ENCODE measurements at places on chromosomes 13 and 19.

DNA sequence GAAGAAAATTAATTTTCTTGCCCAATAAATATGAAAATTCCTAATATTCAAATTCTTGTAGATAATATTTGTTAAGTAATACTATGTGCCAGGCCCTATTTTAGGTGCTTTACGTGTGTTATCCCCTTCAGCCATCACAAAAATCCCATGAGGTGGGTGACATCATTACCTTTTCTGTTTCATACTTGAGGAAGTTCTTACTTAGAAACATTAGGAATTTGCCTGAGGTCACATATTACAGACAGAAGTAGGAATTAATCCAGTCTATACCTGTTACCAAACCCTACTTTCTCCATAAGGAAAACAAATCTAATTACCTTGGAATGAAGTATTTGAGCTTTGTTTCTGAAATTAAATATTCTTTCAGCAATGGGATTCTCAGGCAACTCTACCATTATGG lies 336.1 kb downstream of the GPC6 start:
- no peak for DNase-seq

DNA sequence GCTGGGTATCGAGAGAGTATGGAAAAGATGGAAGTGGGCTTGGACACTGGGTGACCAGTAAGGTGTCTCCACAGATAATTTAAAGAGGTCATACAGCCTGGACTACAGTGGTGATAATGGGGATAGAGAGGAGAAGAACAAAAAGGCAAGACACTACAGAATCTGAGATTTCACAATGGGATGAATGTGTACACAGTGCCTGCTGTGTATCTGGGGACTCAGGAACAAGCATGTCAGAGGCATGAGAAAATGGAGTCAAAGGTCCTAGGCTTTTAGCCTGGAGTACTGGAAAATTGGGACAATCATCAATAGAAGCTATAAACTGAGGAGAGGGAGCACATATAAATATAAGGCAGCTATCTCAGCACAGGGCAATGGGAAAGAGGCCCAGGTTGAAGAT lies 69.4 kb downstream of the TSC22D1 start:
- no peak for DNase-seq

- DNase-seq, result no peak
These were observed 21.2 kb upstream of the VWA8 start for GRCh38 chr13:41981951-41982715.

- no peak for DNase-seq
These were observed 20.6 kb downstream of the NECTIN2 start for GRCh38 chr19:44866664-44867063.

DNA sequence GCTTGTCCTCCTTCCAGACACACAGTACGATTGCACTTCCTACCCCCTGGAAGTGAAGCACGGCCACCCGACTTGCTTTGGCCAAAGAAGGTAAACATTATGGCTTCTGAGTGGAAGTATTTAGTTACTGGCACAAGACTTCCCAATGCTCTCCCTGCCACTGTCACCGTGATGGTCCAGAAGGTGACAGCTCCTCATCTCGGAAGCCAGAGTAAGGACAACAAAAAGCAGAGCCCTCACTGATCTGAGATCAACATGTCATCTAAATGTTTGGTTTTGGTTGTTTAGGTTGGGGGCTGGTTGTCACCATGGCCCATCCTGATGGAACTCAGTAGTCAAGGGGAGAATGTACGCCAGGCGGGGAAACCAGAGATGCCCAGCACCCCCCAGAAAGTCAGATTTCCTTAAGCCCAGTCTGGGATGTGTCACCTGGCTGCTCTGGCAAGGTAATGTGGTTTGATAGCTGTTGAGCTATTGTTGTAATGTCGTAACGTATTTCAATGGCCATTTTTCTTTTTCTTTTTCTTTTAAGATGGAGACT lies 170.1 kb upstream of the ZNF536 start:
- no peak for DNase-seq

- DNase-seq, result no peak
These were observed 359.2 kb upstream of the SGCG start for GRCh38 chr13:22821589-22821988.

- DNase-seq, result peak; percentile 86
These were observed 610 bp downstream of the RABAC1 start for GRCh38 chr19:41958367-41959055.

- DNase-seq, result peak; percentile 89
These were observed 15.3 kb upstream of the GPR183 start for GRCh38 chr13:99322297-99323103.

DNA sequence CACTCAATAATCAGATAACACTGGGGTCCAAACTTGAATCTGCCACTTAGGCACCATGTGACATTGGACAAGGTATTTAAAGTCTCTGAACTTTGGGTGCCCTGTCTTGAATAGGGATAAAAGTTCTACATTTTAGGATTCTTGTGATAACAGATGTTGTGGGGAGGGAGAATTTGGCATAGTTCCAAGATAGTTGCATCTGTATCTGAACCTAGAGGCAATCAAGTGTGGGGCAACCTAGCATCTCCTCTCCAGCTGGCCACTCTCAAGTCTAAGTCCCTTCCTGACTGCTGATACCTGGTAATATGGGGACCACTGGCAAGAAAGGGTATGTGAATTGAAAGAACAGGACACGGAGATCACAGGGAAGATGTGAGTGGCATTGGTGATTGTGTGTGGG lies 256.1 kb downstream of the FOXO1 start:
- no peak for DNase-seq

DNA sequence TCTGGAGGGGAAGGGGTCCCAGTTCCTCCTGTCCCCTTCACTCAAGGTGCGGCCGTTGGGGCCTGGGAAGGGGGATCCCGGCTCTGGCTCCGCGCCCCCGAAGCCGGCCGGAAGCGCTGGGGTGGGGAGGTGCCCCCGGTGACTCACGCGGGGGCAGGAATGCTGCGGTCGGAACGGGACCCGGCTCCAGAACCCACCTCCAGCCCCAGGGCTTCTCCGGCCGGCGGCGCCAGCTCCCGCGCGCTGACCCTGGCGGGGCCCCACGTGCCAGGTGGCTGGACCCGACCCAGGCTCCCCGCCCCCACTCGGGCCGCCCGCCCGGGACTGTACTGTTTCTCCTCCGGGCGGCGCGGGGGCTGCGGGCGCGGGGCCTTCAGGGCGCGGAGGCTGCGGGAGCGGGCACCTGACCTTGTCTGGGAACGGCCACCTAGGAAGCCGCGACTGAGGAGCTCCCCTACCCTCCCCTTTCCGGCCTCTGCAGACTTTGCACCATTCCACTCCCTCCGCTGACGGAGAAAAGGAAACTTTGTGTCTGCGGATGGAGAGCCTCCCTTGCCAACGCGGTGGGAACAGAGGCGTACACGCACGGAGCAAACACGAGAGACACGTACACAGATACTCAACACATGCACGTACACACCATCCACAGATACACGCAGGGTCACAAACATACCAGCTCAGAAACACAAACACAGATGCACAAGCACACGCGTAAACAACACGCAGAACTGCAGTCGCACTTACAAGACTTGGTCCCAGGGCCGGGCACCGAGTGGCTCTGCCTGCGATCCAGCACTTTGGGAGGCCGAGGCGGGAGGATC lies 7.2 kb downstream of the AXL start:
- DNase-seq, result peak; percentile 27

DNA sequence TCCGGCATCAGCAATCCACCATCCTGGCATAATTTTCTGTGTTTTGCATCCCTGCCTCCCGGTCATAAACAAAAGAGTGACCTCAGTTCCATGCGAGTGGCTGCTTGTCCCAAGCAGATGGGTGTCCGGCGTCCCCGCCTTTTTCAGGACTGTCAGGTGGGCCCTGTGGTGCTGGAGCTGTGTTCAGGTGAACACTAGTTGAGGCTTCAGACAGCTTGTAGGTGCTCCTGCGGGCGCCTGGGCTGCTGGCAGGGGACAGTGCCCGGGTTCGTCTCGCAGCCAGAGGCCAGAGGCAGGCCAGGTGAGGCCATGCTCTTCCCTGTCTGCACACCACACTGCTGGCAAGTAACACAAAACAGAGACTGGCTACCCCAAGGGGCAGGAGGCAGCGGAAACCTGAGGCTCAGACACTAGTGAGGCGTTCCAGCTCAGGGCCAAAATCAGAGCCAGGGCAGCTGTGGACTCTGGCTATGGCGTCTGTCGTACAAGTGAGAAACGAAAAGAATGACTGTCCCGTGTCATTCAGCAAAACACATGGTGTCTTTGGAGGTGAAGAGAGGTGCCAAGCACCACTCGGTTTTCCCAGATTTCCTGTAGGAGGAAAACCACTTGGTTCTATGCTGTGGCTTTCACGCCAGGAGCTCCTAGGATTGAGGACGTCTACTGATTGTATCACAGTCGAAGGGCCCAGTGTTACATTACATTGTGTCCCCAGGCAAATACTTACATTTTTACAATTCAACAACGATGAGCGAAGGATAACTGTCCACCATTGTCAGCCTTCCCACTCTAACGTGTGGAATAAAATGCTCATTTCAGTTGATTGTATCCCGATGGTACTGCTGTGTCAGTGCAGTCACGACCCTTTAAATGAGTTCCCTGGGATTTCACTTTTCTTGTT lies 104.0 kb downstream of the ATP11A start:
- DNase-seq, result no peak

DNA sequence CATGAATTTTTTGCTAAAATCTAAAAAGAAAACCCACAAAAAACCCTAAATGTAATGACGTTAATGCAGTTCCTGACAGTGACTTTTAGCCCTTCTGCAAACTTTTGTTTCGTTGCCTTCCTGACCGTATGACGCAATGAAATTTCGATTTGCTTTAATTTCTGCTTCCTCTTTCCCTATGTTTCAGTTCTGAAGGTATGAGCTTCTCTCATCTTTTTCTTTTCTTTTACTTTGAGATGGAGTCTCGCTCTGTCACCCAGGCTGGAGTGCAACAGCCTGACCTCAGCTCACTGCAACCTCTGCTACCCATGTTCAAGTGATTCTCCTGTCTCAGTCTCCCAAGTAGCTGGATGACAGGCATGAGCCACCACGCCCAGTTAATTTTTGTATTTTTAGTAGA lies 6.1 kb upstream of the LILRA5 start:
- DNase-seq, result no peak

DNA sequence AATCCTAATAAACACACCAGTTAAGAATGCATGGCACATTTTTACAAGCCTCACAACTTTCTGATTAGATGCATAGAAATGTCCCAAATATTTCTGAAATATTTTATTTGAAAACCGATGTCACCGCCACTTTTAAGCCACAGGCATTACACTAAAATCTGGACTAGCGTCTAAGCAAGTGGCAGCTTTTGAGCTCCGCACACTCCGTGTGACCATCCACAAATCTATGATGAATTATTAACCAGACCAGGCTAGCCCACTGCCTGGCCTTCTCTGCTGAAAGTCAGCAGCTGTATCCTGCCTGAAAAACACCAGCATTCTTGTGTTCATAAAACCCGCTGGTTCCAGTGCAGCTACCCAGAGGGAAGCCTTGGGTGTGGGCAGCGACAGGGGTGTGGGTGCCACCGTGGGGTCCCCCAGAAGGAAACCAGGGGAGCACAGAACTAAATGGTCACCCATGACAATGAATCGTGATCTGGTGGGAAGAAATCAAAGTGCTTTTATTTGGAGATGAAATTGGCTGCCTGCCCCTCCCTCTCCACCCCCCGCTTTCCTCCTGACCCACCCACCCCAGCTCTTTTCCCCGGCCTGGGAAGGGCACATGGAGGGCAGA lies 13.8 kb downstream of the RASA3 start:
- no peak for DNase-seq

GRCh38 chr13:99605420-99606323 lies 104.4 kb downstream of the TM9SF2 start:
- peak; percentile 48 for DNase-seq

DNA sequence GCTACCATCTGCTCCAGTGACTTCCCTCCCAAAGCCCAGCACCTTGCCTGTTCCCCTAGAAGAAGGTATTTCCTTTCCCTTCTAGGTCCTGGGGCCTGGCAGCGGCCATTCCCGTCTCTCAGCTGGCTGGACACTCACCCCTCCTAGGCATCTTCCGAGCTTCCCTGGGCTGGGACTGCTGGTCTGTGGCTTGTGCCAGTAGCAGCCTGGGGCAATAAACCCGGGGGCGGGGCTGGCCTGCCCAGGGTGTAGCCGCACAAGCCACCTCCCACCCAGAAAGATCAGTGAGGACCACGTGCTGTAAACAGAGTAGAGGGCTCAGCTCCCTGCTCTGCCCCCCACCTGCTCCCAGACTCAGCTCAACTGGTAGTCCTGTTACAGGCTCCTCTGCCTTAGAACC lies 15.0 kb downstream of the LIPE start:
- no peak for DNase-seq

GRCh38 chr19:3653865-3654513 lies 27.4 kb upstream of the CACTIN start:
- DNase-seq, result no peak

DNA sequence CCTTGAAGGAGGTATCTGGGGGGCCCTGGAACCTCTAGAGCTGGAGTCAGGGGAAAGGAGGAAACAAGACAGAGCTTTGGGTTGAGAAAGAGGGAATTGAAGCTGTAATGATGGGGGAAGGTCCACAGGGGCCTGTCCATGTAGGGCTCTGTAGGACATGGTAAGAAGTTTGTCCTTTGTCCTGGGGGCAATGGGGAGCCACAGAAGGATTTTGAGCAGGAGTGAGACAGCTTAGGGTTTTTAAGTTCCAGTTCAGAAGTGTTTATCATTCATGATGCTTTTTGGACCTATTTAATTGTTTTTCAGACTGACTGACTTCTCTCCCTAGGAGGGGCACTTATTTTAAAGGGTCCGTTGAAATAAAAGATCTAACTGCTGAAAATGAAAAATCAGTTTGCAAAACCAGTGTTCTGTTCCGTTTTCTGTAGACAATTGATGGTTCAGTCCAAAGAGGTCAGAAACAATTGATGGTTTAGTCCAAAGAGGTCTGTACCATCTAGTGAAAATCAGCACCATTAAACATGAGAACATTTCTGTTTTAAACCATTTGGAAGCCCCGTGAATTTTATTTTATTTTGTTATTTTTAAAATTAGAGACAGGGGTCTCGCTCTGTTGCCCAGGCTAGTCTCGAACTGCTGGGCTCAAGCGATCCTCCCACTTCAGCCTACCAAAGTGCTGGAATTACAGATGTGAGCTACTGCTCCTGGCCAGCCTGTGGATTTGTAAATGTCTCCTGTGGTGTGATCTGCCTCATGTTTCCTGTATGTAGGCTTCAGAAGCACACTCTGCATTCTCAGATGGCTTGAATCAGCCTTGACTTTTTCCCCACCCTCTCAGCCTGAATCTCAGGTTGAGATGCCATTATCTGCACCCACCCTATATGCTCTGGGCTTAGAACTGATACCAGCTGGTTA lies 8.4 kb downstream of the PLD3 start:
- no peak for DNase-seq

DNA sequence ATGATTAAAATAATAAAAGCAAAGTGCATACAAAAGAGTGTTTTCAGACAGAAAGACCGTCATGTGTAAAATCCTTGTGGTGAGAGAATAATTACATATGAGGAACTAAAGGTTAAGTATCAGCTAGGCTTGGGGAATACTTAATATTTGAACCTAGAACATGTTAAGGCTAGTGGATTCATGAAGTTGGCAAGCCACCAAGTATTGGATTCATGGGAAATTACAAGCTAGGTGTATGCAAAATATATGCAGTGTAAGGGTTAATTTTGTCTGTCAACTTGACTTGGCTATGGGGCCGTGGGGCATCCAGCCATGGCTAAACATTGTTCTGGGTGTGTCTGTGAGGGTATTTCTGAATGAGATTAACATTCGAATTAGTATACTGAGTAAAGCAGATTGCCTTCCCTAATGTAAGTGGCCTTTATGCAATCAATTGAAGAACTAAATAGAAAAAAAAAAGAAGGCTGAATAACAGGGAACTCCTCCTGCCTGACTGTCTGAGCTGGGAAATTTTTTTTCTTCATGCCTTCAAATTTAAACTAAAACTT lies 533.5 kb upstream of the KLF12 start:
- no peak for DNase-seq

GRCh38 chr13:62040806-62041205 lies 625.2 kb upstream of the PCDH20 start:
- no peak for DNase-seq

- peak; percentile 10 for DNase-seq
These were observed 43.1 kb downstream of the ZMYM2 start for GRCh38 chr13:20001366-20002190.
